ENCODE measurements at places on chromosomes 1 and 21.

DNA sequence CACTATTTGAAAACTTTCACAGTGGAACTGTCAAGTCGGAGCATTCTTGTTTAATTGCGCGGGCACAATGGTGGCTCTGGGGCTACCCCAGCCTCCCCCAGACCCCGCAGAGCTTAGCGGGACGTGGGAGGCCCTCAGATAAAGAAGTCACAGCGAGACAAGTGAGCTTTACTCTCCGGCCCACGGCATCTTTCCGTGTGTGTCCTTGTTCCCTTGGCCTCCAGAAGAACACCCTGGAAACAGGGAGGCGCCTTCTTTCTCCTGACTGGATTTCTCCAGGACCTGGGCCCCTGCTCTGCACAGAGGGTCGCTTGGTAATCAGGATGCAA, 382.8 kb downstream of the RRAGC start:
- no peak for DNase-seq

- DNase-seq, result no peak
Measured at GRCh38 chr1:59570524-59570923, 244.2 kb upstream of the HOOK1 start.

DNA sequence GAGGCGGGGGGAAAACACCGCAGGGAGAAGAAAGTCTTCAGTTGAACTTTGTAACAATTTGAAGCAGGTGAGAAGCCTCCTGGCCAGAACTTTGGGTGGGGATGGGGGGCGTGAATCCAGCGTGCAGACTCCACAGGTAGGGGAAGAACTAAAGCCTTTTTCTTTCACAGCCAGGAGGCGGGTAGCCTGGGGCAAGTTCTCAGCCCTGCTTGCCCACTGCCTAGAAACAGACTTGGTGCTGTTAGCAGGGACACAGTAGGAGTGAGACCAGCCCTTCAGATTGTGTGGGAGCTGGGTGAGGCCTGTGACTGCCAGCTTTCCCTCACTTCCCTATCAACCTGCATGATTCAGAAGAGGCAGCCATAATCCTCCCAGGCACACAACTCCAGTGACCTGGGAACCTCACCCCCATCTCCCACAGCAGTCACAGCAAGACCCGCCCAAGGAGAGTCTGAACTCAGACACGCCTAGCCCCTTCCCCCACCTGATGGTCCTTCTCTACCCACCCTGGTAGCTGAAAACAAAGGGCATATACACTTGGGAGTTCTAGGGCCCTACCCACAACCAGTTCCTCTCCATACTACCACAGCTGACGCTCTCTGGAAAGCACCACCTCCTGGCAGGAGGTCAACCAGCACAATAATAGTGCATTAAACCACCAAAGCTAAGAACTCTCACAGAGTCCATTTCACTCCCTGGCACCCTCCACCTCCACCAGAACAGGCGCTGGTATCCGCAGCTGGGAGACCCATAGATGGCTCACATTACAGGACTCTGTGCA, 83.5 kb upstream of the CDC42BPA start:
- DNase-seq, result no peak

GRCh38 chr1:24438423-24438901, 22.9 kb downstream of the NIPAL3 start:
- no peak for DNase-seq

DNA sequence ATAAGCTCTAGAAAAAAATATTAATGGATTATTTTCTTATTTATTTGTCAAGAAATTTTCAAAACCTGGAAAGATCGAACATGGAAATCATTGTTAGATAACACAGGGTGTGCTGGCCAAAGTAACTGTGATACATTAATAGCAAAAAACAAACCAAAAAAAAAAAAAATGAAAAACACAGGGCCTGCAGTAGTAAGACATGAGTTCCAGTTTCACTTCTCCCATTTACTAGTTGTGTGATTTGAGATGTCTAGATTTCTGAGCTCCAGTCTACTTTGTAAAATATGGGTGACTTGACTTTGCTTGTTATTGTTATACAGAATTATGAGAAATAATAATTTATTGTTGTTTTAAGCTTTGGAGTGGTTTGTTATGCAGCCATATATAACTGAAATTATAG, 13.6 kb downstream of the FAM177B start:
- no peak for DNase-seq

DNA sequence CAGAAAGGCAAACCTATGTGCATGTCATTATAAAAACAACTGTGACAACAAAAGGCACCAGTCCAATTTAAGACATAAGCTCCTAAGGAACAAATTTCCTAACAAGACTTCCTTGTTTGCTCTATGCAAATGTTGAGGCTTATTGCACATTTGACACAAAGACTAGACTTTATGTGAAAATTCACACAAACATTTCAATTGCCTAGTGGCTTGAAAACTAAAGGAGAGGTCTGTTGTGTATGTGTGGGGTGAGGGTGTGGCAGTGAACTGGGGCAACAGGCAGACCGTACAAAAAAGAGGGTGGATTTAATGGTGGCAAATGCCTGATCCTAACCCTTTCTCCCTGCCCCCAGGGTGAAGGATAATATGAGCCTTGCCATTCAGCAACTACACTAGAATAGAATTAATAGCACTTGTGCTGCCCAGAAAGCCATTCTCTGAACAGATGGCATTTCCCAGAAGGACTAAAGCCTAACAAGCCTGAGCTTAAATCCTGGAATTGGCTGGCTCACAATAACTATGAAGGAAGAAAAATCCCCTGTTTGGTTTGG, 73.9 kb downstream of the GLUL start:
- DNase-seq, result no peak

DNA sequence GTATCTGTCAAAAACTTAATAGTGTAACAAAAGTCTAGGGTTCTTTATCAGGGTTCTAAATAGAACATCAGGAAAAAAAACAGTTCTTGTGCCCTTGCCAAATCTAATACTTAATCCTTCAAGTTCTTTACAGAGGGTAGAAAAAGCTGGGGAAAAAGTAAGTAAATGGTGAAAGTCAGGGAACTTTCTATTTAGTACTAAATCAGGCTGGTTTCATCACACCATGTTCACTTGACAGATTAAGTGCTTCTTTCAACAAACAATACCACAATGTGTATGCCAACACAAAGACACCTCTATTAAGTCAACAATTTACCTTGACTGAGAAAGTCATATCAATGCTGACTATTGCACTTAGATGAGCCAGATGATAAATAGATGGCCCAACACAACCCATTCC, 9.7 kb downstream of the DBT start:
- DNase-seq, result no peak

GRCh38 chr21:42567214-42567555, 53.5 kb downstream of the SLC37A1 start:
- no peak for DNase-seq

DNA sequence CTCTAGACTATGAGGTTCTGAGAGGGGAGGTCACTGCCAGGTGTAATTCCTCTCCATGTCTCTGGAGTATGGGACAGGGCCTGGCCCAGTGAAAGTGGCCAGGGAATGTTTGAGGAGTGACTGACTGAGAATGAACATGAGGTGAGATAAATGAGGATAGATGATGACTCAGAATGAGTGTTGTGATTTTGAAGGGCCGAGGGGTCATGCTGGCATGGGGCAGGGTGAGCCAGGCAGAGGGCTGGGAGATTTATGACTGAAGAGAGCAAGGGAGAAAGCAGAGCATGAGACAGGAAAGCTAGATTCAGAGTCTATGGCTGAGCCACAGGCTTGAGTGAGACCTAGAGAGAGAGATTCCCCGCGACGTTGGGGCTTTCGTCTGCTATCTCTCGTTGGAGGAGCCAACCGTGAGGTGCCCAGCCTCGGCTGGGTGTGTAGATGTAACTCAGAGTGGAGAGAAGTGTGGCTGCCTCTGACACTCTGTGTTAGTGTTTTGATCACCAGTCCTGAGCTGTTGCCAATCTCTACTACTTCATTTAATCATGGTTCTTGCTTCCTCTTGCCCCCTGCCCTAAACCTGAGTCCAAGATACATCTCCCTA, 50.1 kb downstream of the FOXD2 start:
- no peak for DNase-seq

DNA sequence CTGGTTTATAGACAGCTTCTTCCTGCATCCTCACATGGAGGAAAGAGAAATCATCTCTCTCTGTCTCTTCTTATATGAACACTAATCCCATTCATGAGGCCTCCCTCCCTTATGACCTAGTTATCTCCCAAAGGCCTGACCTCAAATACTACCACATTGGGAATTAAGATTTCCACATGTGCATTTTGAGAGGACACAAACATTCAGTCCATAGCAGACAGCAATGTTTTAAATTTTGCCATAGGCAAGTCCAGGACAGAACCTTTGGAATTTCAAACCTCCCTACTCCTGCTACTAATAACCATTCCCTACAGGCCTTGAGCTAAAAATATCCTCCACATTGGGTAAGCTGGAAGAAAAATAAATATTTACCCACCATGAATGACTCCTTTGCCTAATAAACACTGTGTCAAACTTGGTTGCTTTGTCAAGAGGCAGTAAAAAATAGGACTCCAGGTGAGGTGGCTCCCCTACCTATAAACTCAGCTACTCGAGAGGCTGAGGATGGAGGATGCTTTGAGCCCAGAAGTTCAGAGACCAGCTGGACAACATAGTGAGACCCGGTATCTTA, 113.7 kb downstream of the ZNF281 start:
- no peak for DNase-seq

GRCh38 chr1:200306944-200307754, 102.7 kb downstream of the ZNF281 start:
- DNase-seq, result no peak

- no peak for DNase-seq
Measured at GRCh38 chr1:2508180-2508579, 18.2 kb downstream of the PANK4 start.

DNA sequence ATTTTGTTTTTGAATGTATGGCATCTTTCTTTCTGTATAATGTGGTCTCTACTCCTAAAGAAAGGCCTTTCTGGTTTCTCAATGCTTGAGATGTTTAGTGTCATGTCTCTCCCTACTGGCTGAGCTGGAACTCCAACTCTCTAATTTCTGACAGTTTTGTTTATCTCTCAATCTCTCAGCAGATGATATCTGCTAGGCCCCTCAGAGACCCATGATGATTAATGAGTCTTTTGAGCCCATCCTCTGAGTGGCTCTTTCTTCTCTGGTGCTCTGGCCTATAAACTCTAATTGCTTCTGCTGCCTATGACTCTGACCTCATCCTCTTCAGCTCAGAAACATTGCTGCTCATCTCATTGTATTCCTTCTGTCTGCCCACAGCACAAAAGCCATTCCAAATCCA, 46.6 kb downstream of the CRB1 start:
- no peak for DNase-seq

- no peak for DNase-seq
Measured at GRCh38 chr1:54816951-54817350, 15.8 kb upstream of the TTC22 start.

GRCh38 chr1:210882414-210883221, 251.3 kb downstream of the KCNH1 start:
- DNase-seq, result no peak

GRCh38 chr1:211734359-211734758, 58.9 kb upstream of the NEK2 start:
- no peak for DNase-seq

DNA sequence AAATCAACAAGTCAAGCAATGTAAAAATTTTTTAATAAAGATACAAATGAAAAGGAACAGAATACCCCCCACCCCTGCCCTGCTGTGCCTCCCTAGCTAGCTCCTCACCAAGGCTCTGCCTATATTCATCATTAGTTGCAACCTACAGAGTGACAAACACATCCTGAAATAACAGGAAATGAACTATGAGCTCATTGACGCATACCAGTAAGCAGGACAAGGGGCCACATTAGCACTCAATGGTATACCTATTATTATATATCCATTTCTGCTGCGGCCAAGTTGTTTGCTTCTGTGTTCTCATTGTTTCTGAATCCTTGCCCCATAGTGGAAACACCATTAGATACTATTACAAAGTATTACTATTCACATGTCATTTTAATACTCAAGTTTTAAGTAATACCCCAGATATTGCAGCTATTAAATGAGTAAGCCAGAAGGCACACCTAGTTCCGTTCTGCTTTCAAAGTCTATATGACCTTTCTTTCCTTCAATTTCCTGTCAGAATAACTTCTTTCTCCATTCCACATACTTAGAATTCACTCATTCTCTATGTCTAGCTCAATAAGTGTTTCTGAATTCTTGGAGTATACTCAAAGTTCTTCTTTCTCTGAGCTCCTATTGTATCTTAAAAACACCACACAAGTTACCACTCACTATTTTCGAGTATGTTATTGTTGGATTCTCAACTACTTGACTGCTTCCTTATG, 1214.9 kb downstream of the PLA2G4A start:
- no peak for DNase-seq

- DNase-seq, result no peak
Measured at GRCh38 chr1:223702735-223703667, 9.3 kb upstream of the CAPN2 start.

- no peak for DNase-seq
Measured at GRCh38 chr1:185398022-185398421, 81.0 kb upstream of the IVNS1ABP start.

GRCh38 chr1:50441183-50441582, 17.9 kb upstream of the DMRTA2 start:
- DNase-seq, result no peak

DNA sequence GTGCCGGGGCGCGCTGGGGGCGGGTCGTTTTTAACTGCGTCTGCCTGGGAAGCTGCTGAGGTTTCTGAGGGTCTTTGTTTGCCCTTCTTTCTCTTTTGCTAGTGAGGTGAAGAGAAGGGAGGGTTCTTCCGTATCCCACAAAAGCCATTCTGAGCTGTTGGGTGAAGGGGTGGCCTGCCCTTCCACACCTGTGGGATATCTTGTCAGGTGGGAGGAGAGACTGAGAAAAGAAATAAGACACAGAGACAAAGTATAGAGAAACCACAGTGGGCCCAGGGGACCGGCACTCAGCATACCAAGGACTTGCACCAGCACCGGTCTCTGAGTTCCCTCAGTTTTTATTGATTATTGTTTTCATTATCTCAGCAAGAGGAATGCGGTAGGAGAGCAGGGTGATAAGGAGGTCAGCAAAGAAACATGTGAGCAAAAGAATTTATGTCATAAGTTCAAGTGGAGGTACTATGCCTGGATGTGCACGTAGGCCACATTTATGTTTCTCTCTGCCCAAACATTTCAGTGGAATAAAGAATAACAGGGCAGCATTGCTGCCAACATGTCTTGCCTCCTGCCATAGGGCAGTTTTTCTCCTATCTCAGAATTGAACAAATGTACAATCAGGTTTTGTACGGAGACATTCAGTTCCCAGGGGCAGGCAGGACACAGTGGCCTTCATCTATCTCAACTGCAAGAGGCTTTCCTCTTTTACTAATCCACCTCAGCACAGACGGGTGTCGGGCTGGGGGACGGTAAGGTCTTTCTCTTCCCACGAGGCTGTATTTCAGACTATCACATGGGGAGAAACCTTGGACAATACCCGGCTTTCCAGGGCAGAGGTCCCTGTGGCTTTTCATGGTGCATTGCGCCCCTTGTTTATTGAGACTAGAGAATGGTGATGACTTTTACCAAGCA, 972 bp downstream of the PGBD2 start:
- DNase-seq, result no peak

Measured in stimulated activated CD4-positive, alpha-beta T cell treated with anti-CD3 and anti-CD28 coated beads, Interleukin-12 subunit alpha, Interleukin-12 subunit beta, amount 100 ng/mL, for 4 hours (primary cell).